ENCODE measurements at places on chromosomes 6 and 20.

DNA sequence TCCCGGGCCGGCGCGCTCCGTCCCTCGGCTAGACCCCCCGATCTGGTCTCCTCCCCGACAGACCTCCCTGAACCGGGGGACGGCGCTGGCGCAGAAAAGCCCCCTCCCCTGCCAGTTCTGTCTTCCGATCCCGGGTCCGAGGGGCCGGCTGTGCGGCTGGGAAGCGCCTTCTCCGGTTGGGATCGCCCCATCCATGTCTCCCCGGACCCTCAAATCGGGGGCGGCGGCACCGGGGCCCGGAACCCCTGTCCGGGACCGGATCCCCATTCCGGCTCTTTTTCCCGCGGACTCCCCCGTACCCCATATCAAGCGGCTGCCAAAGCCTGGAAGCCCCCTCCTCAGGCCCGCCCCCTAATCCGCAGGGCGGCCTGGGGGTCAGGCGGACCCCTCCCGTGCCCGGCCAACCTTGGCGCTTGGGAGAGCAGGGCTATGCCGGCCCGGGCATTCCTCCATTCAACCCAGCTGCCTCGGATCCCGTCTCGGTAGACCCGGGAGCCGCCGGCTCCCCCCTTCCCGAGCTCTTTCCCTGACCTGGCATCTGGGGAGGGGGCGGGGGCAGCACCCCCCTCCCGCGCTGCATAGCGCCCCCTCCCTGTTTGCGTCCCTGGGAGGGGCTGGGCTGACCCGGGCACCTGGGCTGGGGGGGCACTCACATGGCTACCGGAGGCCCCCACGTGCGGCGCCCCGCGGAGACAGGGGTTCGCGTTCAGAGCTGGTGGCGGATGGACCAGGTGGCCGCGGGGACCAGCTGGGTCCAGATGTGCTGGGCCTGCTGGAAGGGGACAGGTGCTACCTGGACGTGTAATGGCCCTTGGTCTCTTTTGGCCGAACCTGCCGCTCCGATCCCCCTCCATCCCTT lies 643 bp downstream of the DLGAP4 start:
- DNase-seq, result no peak

- no peak for DNase-seq
Observed at GRCh38 chr6:63904650-63905248, 269.1 kb downstream of the PHF3 start.

DNA sequence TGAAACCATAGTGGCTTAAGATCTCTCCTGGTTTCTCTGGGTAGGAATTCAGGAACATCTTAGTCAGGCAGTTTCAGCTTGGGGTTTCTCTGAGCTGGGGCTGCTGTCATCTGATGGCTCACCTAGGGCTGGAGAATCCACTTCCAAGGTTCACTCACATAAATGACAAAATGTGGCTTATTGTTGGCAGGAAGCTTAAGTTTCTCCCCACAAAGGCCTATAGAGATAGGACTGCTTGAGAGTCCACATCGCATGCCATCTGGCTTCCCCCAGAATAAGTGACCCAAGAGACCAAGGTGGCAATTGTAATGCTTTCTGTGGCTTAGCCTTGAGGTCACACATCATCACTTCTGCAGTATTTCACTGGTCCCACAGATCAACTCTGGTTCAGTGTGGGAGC lies 131.4 kb downstream of the EDN1 start:
- no peak for DNase-seq

GRCh38 chr6:4853782-4854511 lies 77.7 kb downstream of the CDYL start:
- no peak for DNase-seq

DNA sequence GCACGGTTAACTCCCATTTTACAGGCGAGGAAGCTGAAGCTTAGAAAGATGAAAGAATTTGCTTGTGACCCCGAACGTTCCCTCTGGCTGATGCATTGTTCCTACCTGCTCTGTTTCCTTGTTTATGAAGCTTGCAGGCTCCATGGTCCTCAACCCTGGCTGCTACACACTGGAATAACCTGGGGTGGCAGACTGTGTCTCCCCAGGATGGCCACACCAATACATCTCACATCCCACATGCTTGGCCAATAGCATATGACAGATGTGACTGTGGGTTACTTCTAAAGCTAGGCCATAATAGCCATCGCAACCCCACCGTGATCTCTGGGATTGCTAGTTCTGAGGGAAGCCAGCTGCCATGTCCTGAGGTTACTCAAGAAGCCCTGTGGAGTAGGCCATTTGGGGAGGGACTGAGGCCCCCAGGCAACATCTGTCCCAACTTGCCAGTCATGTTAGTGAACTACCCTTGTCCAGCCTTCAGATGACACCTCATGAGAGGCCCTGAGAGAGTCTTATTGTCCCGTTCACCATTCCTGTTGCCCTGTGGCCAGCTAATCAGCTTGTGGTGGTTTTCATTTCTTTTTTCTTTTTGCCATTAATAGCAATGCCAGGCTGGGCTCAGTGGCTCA lies 6.7 kb upstream of the FAM110A start:
- DNase-seq, result no peak

- peak; percentile 57 for DNase-seq
Observed at GRCh38 chr6:124535746-124536145, 426.5 kb upstream of the RNF217 start.

DNA sequence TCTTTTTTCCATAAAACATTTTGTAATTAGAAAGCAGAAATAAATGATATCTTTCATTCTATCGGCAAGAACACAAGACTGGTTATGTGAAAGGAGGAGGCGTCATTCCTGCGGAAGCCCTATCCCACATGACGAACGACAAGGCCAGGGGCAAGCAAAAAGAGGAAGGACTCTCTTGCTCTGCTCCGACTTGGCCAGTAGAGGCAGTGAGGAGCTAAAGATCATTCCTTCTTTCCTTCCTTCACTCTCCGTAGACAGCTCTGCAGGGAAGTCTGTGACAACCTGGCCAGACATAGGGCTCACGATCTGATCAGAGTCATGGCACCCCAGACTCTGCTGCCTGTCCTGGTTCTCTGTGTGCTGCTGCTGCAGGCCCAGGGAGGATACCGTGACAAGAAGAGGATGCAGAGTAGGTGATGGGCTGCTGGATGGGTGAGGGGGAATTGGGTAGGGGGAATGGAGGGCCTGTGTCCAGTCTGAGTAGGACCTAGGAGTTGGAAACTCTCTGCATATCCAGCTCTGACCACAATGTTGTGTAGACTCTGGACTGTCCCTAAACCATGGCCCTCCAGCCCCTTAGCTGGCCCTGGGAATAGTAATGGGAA lies at the start of gene WFDC10A:
TSS of gene WFDC10A (plus strand) at position 244 of the 605 bp plus-strand sequence. CDS start at position 319, 75 bp downstream.
- peak; percentile 88 for DNase-seq

GRCh38 chr6:159053781-159054398 lies 9.1 kb upstream of the TAGAP start:
- no peak for DNase-seq

DNA sequence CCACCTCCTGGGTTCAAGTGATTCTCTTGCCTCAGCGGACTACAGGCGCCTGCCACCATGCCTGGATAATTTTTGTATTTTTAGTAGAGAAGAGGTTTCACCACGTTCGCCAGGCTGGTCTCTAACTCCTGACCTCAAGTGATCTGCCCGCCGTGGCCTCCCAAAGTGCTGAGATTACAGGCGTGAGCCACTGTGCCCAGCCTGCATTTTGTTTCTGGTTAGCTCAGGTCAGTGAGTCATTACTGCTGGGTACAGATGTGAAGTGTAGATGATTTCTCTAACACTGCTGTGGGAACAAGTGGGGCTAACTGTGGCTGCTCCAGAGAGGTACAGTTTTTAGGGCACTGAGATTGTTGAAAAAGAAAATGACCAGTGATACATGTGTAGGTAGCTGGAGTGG lies 188.6 kb downstream of the PRL start:
- no peak for DNase-seq

- DNase-seq, result no peak
Observed at GRCh38 chr6:169997187-169997929, 245.9 kb downstream of the ERMARD start.

GRCh38 chr6:144405163-144405562 lies 120.0 kb downstream of the UTRN start:
- peak; percentile 15 for DNase-seq

- no peak for DNase-seq
Observed at GRCh38 chr20:13220904-13221297, at the start of gene ISM1. TSS of gene ISM1 (plus strand) at chr20:13221274. CDS start at chr20:13221777, 503 bp downstream.

- DNase-seq, result no peak
Observed at GRCh38 chr6:43833996-43834390, 64.0 kb downstream of the VEGFA start.

DNA sequence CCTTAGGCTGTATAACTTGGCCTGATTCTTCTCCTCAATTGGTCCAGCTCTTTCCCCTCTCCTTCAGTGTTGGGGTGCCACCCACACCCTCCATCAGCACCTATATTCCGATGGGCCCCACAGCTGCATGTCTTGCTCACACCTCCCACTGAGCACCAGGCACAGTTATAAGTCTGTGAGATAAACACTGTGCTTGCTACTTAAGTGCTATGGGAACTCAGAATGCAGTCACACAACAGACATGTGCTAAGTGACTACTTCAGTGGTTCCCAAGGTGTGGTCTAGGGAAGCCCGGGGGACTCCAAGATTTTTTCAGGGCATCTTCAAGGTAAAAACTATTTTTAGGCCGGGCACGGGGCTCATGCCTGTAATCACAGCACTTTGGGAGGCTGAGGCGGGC lies 7.3 kb downstream of the ZC3H12D start:
- DNase-seq, result no peak

- peak; percentile 92 for DNase-seq
Observed at GRCh38 chr6:39821742-39822532, 29.8 kb downstream of the DAAM2 start.

DNA sequence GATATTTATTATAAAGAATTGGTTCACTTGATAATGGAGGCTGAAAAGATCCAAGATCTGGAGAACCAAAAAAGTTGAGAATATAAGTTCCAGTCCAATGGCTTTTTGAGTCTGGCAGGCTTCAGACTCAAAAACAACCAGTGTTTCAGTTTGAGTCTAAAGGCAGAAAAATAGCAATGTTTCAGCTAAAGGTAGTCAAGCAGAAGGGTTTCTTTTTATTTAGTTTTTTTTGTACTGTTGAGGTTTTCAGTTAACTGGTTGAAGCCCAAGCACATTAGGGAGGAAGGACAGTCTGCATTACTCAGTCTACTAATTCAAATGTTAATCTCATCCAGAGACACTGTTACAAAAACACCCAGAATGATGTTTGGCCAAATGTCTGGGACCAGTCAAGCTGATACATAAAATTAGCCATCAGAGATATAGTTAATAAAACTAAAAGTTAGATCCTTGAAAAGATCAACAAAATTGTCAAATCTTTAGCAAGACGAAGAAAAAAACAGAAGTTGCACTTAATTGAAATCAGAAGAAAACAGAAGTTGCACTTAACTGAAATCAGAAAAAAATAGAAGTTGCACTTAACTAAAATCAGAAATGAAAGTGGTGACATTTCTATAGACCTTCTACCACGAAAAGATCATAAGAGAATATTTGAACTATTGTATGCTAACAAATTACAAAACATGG lies 980.3 kb upstream of the FLRT3 start:
- no peak for DNase-seq

GRCh38 chr20:49668181-49668877 lies 45.3 kb downstream of the B4GALT5 start:
- DNase-seq, result no peak

DNA sequence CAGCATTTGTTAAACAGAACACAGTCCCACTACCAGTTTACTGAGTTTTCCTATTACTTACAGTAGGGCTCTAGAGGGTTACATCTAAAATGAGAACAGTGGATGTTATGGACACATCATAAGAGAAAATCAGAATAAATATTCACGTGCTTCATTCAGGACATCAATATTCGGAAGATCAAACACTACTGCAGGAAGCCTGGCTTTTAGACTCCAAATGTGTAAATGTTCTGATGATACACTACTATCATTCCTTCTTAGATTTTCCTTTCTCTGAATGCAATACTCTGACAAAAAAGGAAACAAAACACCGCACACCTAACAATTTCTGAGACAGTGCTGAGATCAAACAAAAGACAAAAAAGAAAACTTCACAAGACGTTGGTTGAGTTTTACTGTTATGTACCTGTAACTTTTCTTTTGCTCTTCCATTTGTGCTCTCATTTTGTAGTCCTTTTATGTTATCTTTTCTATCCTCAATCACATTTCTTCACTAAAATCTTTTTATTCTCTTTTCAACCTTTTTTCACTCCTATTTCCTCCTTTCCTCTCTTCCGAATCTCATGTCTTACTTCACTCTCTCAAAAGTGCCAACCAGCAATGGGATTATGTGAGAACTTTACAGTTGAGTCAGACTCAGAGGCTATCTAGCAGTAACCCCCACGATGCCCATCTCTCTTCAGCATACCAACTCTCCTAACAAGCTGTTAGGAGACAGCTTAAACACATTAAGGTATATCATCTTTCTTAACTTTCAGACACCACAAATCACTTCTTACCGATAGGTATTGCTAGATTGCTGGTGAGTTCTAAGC lies 1.7 kb downstream of the FAM184A start:
- no peak for DNase-seq

DNA sequence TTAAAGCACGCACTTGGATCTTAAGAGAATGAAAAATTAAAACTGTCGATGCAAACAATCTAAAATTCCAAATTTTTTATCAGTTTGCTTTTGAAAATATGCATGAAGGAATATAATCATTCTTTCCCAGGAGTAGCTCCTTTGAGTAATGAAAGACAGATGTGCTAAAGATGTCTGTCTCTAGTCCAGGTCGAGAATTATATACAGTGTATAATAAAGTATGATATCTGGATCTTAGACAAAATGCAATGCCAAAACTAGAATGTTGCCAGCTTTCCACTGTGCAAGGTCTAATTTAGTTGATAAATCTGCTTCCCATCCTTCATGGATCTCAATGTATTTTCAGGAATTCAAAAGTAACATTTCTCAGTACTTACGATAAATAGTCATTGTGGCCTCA lies 65.1 kb upstream of the ADGRG6 start:
- DNase-seq, result no peak

DNA sequence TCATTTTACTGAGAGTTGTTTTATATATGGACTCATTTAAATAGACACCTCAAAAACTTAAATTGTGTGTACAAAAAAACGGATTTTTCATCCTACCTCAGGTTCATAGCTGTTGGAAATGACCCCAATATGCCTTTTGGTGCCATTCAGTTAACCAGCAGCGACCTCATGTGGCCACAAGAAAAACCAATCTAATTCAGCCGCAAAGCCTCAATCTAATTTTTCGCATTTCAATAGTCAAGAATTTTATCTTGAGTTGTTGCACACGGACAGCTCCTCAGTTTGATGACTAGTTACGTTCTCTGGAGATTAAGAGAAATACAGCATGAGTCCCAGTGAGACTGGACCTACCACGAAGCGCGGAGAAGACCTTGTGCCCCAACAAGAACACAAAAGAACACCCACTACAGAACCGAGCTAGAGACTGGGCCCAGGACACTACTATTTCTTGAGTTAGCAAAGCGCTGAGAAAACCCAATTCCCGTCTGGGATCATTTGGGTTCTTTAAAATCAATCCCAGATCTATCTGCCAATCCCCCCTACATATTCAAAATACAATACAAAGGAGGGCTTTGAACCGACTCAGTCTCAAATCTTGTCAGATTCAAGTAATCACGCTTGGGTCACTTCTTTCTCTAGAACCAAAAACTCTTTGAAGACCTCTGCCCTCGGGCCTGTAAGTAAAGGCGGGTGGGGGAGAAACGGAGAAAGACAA lies 1.1 kb downstream of the TCP11 start:
- DNase-seq, result peak; percentile 56

- DNase-seq, result no peak
Observed at GRCh38 chr6:16512544-16513290, 248.5 kb downstream of the ATXN1 start.
